CD4-positive, alpha-beta memory T cell (primary cell): ENCODE measurements at places on chromosomes 2 and 18.

DNA sequence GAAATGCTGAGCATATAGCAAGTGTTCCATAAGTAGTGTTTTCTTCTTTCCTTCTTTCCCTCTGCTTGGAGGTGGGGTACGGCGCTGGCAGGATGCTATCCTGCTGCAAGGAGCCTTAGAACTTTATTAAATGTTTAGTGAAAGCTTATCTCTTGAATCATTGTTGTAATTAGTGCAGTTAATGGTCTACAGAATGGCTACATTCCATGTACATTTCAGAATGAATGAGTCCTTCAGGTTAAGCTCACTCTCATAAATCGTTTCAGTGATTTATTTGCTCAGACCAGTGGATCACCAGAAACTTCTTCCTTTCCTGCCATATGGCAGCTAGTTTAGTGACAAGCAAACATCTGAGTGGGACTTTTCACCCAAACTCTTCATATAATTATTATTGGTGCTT, 3.3 kb upstream of the YWHAQ start:
- DNase-seq, result no peak

- DNase-seq, result no peak
Measured at GRCh38 chr18:73043211-73043610, 175.4 kb upstream of the NETO1 start.

DNA sequence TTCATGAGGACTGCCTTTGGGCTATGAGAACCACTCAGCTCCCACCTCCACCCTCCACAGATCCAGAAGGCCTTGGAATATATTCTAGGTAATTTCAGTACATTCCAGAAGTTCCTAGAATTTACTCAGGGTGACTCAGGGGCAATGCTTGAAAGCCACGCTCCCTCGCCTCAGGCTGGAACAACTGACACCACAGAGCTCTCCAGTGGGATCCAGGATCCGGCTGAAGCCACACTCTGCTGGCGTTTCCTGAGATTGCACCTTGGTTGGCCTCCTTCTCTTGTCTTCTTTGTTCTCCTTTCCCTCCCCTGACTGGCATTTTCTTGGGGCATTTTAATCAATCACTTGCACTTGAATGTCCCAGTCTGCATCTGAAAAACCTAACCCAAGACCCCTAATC, 92.6 kb upstream of the KCNE4 start:
- DNase-seq, result no peak

DNA sequence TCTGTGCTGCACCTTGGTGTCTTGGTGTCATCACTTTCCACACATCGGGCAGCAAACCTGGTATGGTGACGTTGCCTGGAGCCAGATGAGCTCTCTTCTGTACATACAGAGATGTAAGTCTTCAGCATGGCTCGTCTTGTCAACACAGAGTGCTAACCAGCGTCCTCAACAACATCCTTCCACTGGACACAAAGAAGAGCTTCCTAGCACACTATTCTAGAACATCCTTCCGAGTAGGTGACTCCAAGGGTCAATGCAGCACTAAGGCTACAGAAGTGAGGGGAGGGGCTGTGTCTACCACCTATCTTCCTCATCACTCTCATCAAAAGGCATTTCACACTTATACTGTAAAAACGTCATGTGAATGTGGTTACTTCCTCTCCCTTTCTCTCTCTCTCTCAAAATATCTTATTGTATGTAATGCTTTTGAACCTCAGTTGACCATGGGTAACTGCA, 108.1 kb upstream of the SLC1A4 start:
- peak; percentile 8 for DNase-seq

DNA sequence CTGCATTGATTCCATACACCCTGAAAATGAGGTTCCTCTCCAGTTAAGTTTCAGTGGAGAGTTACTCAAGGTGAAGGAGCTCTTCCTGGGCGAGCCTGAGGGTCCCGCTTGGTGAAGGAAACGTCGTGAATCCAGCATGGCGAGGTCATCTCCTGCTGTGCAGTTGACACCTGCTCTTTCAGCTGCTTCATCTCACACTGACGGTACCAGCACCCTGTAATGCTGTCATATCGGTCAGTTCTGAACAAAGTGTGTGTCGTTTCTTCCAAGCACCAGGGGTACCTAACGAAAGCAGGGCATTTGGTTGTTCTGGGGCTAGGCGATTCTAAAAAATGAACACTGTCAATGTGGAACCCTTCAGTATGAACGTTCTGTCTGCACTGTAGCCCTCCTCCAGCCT, 52.6 kb downstream of the ITGB1BP1 start:
- no peak for DNase-seq

- DNase-seq, result no peak
Measured at GRCh38 chr2:55590810-55591440, 26.5 kb downstream of the PPP4R3B start.

DNA sequence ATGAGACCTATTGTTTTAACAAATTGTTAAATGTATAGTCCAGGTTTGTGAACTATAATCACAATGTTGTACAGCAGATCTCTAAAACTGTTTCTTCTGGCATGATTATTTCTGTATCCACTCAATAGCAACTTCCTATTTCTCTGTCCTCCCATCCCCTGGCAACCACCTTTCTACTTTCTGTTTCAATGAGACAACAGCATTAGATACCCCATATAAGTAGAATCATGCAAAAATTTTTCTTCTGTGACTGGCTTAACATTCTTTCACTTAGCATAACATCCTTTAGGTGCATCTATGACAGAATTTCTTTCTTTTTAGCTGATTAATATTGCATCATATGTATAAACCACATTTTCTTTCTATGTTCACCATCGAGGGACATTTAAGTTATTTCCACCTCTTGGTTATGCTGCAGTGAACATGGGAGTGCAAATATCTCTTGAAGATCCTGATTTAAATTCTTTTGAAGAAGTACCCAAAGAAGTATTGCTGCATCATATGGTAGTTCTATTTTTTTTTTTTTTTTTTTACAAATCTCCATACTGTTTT, 713.5 kb downstream of the LRP1B start:
- no peak for DNase-seq

DNA sequence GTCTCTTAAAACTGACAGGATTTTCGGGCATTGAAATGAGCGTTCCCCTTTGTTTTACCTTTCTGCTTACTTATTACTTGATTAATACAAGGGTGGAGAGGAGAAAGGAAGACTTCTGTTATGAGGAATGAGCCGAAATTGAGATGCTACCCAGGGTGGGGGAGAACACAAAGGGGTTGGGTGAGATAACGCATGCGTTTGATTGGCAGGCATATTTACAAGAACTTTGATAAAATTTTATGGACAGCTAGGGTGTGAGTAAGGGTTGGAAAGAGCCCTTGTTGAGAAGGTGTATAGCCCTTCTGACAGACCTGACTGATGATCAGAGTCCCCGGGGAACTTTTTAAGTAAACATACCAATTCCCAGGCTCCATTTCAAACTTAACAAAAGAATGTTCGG, 1.8 kb downstream of the RNF138 start:
- DNase-seq, result no peak

DNA sequence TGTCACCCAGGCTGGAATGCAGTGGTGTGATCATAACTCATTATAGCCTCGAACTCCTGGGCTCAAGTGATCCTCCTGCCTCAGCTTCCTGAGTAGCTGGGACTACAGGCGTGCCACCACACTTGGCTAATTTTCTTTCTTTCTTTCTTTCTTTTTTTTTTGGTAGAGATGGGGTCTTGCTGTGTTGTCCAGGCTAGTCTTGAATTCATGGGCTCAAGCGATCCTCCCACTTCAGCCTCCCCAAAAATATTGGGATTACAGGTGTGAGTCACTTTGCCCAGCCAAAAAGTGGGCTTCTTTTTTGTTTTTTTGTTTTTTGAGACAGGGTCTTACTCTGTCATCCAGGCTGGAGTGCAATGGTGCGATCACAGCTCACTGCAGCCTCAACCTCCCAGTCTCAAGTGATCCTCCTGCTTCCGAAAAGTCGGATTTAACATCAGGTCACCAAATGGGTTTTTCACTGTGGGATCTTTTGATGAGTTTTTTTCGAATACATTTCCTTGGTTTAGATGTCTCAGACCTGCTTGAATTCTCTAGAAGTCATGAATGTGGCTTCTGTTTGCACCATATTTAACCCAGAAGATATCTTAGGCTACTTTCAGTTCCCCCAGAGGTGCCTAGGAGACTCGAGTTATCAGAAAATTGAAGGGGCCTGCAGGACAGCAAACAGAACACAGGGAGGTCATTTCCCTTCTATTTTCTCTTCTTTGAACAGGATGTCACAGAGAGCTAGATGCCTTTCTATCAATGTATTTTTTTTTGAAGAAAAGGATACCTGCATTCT, 8.9 kb downstream of the RAB31 start:
- no peak for DNase-seq

DNA sequence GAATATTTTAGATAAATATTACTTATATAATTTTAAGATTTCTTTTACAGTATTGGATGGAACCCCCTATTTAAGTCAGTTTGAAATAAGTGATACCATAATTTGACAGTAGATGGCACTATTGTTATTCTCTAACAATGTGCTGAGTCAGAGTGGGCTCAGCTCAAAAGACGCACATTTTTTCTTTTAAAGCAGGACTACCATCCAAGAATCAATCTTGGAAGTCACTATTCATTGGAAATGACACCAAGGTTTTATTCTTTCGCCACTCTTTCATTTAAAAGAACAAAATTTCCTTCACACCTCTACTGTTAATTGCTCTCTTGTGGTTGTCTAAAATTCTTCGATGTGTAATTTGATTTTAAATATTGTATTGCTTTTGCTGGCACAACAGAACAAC, 32.6 kb upstream of the SPAG16 start:
- DNase-seq, result peak; percentile 49

- DNase-seq, result no peak
Measured at GRCh38 chr2:224444783-224445182, 42.9 kb upstream of the FAM124B start.

DNA sequence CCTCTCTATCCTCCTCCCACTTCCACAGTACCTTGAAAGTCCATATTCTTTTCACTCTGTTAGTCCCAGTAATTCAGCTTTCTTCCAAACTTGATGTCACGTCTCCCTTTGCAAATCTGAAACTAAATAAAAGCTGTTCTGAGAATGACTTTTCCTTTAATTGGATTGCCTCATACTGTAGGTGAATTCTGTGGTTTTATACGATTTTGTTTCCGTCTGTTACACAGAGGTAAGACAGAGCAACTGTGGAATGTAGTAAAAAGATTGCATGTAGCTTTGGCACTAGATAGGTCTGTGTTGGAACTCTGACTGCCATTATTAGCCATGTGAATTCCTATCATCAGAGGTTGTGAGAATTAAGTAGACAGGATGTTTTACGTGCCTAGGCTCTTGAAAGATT, 25.9 kb downstream of the MALT1 start:
- DNase-seq, result no peak

DNA sequence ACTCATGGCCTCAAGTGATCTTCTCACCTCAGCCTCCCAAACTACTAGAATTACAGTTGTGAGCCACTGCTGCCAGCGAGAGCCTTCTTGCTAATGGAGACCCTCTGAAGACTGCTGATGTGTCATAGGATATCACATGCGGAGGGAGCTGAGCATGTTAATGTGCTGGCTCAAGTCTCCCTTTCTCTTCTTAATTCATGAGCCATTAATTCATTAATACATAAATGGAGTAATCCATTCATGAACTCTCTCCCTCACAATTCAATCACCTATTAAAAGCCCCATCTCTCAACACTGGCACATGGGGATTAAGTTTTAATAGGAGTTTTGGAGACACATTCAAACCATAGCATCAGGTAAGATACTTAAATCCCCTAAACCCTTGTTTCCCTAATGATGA, 54.8 kb downstream of the SYT4 start:
- DNase-seq, result no peak

DNA sequence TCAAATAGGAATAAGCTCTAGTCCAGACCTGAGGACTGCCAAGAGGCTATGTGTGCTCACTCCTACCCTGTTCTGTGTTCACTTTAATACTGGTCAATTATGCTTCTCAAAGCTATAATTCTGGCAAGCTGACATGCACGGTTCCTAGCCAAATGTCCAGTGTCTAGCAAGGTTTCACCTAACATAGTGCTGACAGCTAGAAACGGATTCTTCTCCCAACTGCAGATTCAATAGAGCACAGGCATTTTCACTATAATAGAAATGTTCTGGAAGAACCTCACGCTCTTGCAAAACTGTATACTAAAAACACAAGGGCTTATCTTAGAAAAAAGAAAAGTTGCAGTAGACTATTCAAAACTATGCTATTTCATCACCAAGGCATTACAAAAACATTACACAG, 45.1 kb downstream of the HDAC4 start:
- DNase-seq, result no peak

DNA sequence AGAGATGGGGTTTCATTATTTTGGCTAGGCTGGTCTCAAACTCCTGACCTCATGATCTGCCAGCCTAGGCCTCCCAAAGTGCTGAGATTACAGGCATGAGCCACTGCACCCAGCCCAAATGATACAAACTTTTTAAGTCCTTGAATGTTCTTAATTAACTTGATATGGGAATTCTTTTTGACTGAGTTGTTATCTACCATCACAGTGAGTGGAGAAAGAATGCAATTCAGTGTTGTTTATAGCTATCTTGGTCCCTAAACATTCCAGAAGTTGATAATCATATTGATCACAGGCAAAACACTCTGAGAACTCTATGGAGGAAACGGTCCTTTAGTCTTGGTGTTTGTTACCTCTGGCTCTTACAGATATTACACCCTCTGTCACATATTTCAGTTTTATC, 1072.5 kb downstream of the SUCLG1 start:
- no peak for DNase-seq

GRCh38 chr18:49009661-49010060, 58.9 kb upstream of the SMAD7 start:
- no peak for DNase-seq

DNA sequence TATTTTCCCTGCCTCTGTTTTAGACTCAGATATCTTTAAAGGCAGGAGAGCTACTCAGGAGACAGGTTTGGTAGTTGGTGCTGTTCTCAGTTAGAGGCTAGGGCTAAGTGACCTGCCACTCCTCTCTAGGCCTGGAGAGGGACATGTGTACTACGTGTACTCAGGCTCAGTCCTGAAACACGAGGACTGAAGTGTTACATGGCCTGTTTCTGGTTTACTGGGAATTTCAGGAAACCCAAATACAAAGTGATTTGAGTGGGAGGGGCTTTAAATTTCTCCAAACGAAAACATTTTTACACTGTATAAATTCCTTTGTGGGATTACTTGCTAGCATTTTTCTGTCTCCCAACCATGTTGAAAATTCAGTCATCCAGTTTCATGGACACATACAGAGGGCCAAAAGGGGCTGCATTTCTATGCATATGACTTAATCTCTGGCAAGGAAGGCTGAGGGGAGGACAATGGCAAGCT, 343.3 kb downstream of the CYP26B1 start:
- no peak for DNase-seq

- DNase-seq, result no peak
Measured at GRCh38 chr2:205860885-205861284, 178.6 kb downstream of the NRP2 start.
